Osteocyte (in vitro differentiated cells): ENCODE measurements at places on chromosomes 6 and 20. TPM values are rescaled to one million over a fixed set of nuclear protein-coding genes. Genes with fewer than 3 reads are reported as not detected.

Gene EPB41L1
- 31.4 and 36.9 TPM in 2 replicates for total RNA-seq

Gene CCND3
- total RNA-seq, result 82.7 and 91.2 TPM in 2 replicates

Gene ASCC3
- total RNA-seq, result 41.6 and 42.0 TPM in 2 replicates

Gene RING1
- 56.6 and 58.8 TPM in 2 replicates for total RNA-seq

Gene SMPDL3A
- 12.8 and 14.6 TPM in 2 replicates for total RNA-seq

Gene CCDC167
- total RNA-seq, result 22.7 and 23.0 TPM in 2 replicates

Gene OPN5
- not detected in 2 replicates for total RNA-seq

- H3K4me1 ChIP-seq, result peaks cover 1% of the 10 kb centered on the region
- no peaks in the 10 kb centered on the region for H3K27me3 ChIP-seq
- H3K36me3 ChIP-seq, result no peaks in the 10 kb centered on the region
These were observed 518.7 kb upstream of the RNF217 start for GRCh38 chr6:124443541-124443940.

GRCh38 chr20:63312690-63313348 is 19.8 kb downstream of the COL20A1 start:
- no peaks in the 10 kb centered on the region for H3K27me3 ChIP-seq
- H3K4me3 ChIP-seq, result no peak overlapping the region
- DNase-seq, result no peak
- H3K27ac ChIP-seq, result no peak overlapping the region

DNA sequence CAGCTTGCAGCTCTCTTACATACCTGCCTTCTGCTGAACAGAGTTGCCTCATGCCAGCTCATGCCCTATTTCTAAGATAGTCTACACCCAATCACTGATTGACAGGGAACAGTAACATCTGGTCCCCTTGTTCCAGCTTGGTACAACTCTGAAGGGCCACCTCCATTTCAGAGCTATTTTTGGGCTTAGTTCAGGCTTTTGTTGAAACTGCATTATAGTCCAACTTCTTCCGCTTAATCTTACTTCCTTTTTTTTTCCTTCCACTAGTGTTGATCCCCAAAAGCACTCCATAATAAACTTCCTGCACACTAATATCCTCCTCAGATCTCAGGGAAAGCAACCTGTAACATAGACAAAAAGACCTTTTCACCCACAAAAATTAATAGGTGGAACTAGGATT is 65.7 kb upstream of the TNFRSF21 start:
- no peak overlapping the region for H3K27ac ChIP-seq
- H3K27me3 ChIP-seq, result peaks cover 3% of the 10 kb centered on the region
- no peaks in the 10 kb centered on the region for H3K4me1 ChIP-seq
- H3K36me3 ChIP-seq, result no peaks in the 10 kb centered on the region
- DNase-seq, result no peak

- H3K4me3 ChIP-seq, result no peak overlapping the region
- no peaks in the 10 kb centered on the region for H3K36me3 ChIP-seq
- no peak overlapping the region for H3K27ac ChIP-seq
- H3K27me3 ChIP-seq, result no peaks in the 10 kb centered on the region
- H3K4me1 ChIP-seq, result peaks cover 44% of the 10 kb centered on the region
These were observed 508.1 kb upstream of the MAP3K7 start for GRCh38 chr6:91094806-91095475.

- no peak overlapping the region for H3K27ac ChIP-seq
- H3K27me3 ChIP-seq, result peaks cover 60% of the 10 kb centered on the region
- H3K4me1 ChIP-seq, result no peaks in the 10 kb centered on the region
- no peaks in the 10 kb centered on the region for H3K36me3 ChIP-seq
These were observed 120.7 kb upstream of the NT5E start for GRCh38 chr6:85329196-85329595.

DNA sequence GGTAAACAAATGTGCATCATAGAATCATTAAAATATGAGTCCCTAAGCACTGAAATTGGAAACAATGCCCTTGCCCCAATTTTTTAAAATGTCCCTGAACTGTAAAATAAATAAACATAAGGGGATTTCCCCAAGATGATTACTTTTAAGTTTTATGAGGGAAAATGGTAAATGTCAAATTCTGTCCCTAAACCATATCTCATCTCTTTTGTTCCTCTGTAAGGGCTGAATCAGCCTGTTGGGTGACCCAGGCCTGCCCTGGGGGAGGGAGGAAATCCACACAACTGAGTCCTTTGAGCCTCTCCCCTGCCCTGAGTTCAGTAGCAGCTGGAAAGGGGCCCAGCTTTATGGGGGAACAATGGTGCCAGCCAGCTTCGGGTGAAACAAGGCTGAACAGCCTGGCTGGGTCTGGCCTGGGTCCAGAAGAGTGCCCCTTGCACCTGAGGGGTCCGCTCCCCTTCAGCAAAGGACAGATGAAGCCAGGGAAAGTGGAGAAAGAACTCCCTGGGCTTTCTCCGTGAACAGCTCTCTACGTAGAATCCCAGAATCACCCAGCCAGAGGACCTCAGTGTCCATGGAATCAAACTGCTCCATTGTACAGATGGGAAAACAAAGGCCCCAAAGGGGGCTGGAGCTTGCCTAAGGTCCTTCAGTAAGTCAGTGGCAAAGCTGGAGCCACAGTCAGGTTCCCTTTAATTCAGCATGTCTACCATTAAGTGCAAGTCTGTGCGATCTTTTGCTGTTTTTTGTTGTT is 28.2 kb upstream of the ITCH start:
- DNase-seq, result no peak
- no peak overlapping the region for H3K27ac ChIP-seq
- no peak overlapping the region for H3K4me3 ChIP-seq

DNA sequence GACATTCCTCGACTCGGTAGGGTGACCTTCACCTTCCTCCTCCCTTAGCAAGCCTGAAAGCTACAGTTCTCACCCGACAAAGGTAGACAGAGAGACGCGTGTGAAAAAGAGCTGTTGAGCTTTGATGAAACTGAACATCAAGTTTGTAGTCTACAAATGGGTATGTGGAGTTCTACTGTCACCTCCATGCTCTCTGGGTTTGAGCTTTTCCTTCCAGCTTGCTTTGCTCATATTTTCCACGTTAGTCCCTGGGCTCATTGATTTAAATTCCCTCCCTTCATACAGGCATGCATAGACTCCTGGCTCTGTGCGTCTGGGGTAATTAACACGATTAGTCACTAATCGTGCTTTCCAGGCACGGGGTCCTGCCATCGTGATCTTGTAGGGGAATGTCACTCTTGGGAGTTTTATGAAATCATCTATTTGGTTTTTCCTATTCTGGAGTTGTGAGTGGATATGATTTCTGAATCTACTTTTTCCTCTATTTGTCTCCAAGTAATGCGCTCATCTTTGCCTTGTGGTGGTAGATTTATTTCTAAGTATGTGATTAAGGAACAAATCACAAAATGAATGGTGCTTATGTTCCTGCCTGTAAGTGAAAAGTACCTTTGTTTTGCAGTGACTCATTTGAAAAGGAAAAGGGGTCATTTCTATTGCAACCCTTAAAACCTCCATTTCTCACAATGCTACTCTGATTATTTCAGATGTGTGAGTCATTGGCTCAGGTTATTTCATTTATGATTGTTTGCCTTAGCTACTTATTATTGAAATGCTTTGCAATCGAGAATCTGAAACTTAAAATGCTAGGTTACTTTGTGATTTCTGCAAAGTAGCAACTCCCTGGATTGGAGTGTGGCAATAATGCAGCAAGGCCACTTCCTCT is 154.6 kb downstream of the ZDHHC14 start:
- H3K27ac ChIP-seq, result peak overlapping the region; percentile 11
- peaks cover 39% of the 10 kb centered on the region for H3K4me1 ChIP-seq
- DNase-seq, result no peak
- H3K36me3 ChIP-seq, result no peaks in the 10 kb centered on the region
- no peak overlapping the region for H3K4me3 ChIP-seq

DNA sequence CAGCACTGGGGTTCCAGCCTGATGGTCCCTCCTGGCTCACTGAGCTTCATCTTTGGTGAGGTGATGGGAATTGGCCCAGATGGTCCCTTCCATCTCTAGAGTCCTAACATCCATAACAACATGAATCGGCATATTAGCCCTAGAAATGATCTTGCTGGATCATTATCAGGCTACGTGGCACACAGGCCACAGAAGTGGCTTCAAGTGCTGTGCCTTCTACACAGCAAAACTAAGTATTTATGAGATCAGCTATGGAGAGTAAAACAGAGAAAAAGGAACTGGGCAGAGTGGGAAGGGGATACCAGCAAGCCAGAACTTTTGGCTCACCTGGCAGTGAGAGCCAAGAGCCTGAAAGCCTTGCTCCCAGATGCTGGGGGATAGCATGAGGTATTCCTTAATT is 116.9 kb downstream of the TRERF1 start:
- H3K36me3 ChIP-seq, result no peaks in the 10 kb centered on the region
- H3K4me3 ChIP-seq, result no peak overlapping the region

DNA sequence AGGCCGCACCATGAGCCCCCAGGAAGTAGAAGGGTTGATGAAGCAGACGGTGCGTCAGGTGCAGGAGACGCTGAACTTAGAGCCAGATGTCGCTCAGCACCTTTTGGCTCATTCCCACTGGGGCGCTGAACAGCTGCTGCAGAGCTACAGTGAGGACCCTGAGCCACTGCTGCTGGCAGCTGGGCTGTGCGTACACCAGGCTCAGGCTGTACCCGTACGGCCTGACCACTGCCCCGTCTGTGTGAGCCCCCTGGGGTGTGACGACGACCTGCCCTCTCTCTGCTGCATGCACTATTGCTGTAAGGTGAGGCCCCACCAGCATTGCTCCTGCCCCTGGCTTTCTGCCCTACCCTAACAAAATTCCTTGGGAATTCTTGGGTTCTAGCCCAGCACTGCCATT is 13.1 kb downstream of the DNPH1 start:
- H3K4me3 ChIP-seq, result no peak overlapping the region
- H3K4me1 ChIP-seq, result no peaks in the 10 kb centered on the region
- no peaks in the 10 kb centered on the region for H3K27me3 ChIP-seq
- DNase-seq, result no peak

DNA sequence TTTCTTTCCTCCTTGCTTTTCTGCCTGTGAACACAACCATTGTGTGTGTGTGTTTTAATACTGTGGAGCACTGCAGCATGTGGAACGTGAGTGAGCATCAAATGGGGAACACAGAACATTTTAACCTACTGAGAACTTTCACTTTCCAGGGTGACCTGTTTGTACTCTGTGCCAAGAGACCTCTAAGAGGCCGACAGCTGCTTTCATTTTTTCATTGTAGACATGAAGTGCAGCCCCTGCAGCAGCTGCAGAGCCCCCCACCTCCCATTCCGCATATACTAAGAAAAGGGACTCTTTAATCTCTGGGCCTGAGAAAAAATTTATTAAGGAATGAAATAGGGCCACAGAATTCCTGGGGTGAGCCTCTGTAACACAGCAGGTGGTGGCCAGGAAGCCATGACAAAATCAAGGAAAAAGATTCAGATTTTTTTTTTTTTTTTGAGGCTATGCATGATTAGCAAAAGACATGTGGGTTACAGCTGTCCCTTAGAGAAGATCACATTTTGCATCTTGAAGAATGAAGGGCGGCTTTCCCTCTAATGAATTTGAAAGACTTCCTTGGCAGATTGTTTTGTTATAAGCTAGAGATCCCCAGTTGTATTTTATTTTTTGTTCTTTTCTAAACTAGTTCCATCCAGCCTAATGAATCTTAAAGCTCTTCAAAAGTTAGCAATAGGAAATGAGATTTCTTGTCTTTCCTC is 503.4 kb downstream of the CD109 start:
- no peak overlapping the region for H3K4me3 ChIP-seq
- no peak for DNase-seq
- no peak overlapping the region for H3K27ac ChIP-seq
- peaks cover 2% of the 10 kb centered on the region for H3K36me3 ChIP-seq
- peaks cover 24% of the 10 kb centered on the region for H3K27me3 ChIP-seq
- peaks cover 6% of the 10 kb centered on the region for H3K4me1 ChIP-seq

- H3K4me3 ChIP-seq, result no peak overlapping the region
- H3K4me1 ChIP-seq, result peaks cover 26% of the 10 kb centered on the region
- peaks cover 34% of the 10 kb centered on the region for H3K36me3 ChIP-seq
- no peak overlapping the region for H3K27ac ChIP-seq
These were observed 5.8 kb downstream of the HMGN4 start for GRCh38 chr6:26543953-26544352.
